ENCODE measurements at places on chromosomes 12 and 14.

GRCh38 chr12:52182898-52183543, 8.8 kb downstream of the KRT80 start:
- no peak for DNase-seq

DNA sequence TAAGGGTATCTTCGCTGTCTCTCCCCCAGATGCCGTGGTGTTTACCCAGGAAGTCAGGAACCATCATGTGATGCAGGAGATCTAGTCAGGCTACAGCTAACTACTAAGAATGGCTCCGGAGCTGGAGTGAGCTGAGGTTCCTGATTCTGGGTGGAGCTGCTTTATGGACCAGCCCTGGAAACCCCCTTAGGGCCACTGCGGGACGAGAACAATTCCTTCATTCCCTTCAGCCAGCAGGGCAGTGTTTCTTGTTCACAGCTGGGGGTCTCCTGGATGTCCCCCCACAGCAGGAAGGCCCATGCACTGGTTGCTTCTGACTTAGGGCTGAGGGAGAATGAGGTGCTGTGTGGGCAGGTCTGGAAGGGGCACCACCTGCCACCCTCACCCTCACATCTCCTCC, 199.3 kb downstream of the ADGRD1 start:
- DNase-seq, result peak; percentile 24

GRCh38 chr12:115072712-115073111, 388.7 kb upstream of the TBX3 start:
- no peak for DNase-seq

- DNase-seq, result no peak
Measured at GRCh38 chr12:103712216-103712615, 125.1 kb downstream of the STAB2 start.

GRCh38 chr12:120574106-120574505, 7.1 kb downstream of the POP5 start:
- no peak for DNase-seq

DNA sequence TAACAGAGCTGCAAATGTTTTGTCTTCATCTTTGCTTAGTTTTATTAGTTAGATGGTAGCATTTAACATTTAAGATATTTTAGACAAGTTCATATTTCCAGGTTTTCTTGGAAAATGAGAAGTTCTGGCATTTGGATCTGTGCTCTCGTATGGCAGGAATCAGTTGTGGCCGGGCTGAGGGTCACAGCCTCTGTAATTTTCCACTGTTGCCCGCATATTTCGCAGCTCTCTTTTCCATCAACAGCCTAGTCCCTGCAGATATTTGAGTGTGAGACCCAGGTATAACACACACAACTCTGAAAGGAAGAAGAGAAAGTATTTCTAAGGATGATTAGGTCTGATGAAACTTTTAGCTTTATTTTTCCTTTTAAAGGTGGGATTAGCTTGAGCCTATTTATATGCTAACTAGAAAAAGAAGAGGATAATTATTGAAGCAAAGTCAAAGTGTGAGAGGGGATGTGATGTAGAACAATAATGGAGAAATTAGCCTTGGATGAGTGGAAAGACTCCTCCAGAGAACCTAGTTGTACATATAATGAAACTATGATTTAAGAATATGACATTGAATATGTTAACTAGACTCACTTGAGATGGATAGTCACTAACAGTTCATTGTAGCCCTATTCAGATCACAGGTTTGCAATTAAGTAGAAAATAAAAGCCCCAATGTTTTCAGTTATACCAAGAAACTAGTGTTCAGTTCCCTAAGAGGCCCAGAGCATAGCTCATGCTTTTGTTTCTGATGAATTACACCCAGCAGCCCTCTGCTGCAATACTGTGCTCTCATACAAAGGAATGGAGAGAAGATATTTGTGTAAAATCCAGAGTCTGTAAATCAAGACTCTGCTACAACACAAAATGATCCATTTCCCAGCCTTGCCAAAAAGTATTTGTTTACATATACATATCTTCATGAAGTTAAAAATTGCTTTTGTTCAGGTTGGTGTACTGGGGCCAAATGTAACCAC, 158.4 kb downstream of the C12orf50 start:
- DNase-seq, result no peak

DNA sequence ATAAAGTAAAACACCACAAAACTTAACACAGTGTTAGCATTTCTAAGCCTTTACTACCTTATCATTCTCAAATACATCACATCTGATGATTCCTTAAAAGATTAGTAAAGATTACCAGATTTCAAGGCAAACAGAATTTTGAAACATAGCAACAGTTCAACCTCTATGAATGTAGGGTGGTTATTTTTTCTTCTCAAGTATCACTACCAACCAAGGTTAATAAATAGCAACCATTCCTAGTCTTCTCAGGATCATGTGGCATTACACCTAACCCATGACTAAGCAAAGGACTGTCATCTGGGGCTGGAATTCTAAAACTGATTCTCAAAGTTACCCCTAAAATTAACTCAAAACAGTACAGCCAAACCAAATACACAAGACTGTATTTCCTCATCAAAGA, 39.4 kb upstream of the CSRNP2 start:
- DNase-seq, result no peak

DNA sequence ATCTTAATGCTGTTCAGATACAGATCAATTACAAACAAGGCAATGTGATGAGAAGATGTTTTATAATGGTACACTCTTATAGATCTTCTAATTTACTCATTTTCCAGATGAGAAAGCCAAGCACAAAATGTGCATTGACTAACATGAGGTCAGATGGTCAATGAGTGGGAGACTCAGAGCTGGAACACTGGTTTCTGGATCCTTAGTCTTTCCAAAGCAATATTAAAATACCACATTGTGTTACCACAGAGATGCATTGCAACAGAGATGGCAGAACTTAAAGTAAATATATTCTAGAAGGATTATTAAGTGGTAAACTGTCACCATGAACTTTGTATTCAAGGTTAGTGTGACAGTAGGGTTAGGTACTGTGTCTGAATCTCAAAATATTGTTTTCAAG, 113.6 kb downstream of the SLC15A5 start:
- DNase-seq, result no peak

- no peak for DNase-seq
Measured at GRCh38 chr12:109962398-109962797, 33.8 kb downstream of the GIT2 start.

DNA sequence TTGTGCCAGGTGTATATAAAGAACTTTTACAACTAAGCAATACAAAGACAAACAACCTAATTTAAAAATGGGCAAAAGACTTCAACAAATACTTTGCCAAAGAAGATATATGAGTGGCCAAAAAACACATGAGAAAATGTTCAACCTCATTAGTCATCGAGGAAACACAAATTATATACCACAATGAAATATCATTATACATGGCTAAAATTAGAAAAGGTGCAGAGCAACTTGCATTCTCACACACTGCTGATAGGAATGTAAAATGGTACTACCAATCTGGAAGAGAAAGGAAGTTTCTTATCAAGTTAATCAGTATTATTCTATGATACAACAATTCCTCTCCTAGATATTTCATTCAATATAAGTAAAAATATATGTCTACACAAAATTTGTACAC, 131.6 kb upstream of the FRMD6 start:
- no peak for DNase-seq

- no peak for DNase-seq
Measured at GRCh38 chr12:52584156-52584682, 10.6 kb upstream of the KRT74 start.

DNA sequence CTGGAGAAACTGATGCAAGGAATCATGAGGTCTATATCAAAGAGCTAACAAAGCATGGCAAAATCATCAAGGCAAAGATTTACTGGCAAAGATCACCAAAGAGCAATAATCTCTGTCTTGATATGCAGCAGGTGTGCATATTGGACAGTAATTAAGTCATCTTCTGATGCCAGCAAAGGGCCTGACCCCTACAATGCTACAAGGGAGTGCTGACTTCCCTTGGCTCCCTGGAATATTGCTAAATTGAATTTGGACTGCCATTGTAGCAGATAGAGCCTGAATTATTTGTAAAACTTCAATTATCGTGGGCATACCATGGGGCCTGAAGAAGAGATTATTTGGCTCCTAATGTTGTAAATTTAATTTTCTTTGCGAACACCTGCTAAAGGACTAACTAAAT, 307.9 kb upstream of the SYT1 start:
- no peak for DNase-seq

- peak; percentile 71 for DNase-seq
Measured at GRCh38 chr12:49055978-49056754, 4.4 kb downstream of the KMT2D start.

- DNase-seq, result no peak
Measured at GRCh38 chr12:54558311-54558710, 8.9 kb downstream of the PDE1B start.

- DNase-seq, result no peak
Measured at GRCh38 chr14:74980731-74981461, 21.8 kb upstream of the EIF2B2 start.

- no peak for DNase-seq
Measured at GRCh38 chr14:23578560-23579310, at the start of gene JPH4. Gene JPH4 (minus strand): TSS chr14:23578790. CDS start chr14:23577453, 1,337 bp downstream.

DNA sequence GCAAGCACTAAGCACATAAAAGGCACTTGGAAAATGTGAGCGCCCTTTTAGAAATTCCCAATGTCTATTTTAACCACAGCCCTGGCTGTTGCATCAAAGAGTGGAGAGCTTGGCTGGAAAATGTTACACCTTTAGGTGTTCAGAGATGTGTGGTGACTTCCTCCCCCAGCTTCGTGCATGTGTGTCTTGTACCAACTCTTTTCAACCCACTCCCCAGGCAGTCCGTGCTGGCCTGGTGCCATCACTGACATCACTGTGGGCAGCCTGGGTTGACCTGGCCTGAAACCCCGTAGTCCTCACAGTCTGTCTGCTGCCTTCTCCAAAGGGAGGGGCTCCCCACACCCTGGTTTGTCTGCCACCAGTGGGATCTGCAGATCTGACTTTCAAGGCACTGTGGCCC, 101.8 kb downstream of the SCARB1 start:
- peak; percentile 80 for DNase-seq

DNA sequence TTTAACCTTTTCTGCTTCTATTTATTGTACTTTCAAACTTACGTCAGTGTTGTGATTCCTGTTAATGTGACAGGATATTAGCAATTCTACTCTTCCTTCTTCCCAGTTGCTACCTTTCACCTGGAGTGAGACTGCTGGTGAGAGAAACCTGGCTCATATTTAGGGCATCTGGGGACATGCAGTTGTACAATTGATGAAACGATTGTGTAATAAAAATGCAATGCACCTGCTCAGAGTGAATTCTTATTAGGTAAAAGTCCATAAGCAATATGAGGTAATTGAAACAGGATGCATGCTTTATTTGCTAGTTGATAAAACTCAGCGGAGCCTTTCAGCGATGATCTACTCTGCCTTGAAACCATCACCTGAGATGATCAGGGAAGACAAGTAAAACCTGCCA, 116.1 kb upstream of the FBXO33 start:
- no peak for DNase-seq

- DNase-seq, result no peak
Measured at GRCh38 chr12:21604245-21605101, at the start of gene GYS2. Gene GYS2 (minus strand): TSS chr12:21604847. CDS start chr12:21604592, 255 bp downstream.

DNA sequence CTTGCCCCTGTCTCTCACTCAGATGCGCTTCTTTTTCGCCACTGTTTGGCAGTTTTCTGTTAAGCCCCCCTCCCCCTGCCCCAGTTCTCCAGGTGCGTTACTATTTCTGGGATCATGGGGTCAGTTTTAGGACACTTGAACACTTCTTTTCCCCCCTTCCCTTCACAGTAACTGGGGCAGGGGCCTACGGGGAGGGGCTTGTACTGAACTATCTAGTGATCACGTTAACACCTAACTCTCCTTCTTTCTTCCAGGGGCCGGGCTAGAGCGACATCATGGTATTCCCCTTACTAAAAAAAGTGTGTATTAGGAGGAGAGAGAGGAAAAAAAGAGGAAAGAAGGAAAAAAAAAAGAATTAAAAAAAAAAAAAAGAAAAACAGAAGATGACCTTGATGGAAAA, 3.7 kb downstream of the PABPN1 start:
- no peak for DNase-seq

DNA sequence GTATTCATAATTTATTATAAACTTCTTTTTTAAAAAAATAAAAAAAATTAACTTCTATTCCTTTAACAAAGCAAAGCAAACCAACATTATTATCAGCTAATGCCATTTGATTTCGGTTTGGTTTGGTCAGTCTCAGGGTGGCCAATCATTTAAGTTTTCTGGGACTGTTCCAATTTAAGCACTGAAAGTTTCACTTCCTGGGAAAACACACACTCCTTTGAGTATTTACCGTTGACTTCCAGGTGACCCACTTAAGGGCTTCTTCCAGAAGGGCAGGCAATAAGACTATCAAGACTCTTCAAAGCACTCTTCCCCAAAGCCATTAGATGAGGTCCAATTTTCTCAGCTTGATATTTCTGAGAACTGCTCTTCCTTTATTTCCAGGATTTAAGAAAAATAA, 854.0 kb downstream of the DIO2 start:
- DNase-seq, result no peak

DNA sequence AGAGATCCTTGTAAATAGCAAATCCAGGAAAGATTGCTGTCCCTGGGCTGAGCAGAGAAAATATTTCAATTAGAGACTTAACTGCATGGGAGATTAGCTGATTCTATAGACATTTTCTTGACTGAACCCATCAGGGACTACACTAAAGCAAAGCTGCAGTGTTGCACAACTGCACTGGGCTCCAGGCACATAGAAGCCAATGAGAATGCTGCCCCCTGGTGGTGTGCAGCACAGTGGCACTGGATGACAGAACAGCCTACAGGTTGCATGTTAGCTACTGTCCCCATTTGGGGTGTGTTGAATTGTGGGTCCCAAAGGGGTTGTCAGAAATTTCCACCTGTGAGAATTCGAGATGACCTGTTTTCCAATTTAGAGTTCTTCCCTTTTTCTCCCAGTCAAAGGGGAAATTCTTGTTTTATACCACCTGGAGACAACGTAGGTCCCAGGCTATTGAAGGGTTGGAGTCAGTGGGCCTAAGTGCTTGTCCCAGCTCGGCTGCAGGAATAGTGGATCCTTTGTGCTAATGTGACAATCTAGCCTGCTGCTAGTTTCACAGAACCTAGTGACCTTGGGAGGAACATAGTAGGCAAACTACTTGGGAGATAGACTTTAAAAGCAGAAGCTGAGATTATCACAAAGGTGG, 114.7 kb downstream of the SLC8A3 start:
- DNase-seq, result peak; percentile 68

DNA sequence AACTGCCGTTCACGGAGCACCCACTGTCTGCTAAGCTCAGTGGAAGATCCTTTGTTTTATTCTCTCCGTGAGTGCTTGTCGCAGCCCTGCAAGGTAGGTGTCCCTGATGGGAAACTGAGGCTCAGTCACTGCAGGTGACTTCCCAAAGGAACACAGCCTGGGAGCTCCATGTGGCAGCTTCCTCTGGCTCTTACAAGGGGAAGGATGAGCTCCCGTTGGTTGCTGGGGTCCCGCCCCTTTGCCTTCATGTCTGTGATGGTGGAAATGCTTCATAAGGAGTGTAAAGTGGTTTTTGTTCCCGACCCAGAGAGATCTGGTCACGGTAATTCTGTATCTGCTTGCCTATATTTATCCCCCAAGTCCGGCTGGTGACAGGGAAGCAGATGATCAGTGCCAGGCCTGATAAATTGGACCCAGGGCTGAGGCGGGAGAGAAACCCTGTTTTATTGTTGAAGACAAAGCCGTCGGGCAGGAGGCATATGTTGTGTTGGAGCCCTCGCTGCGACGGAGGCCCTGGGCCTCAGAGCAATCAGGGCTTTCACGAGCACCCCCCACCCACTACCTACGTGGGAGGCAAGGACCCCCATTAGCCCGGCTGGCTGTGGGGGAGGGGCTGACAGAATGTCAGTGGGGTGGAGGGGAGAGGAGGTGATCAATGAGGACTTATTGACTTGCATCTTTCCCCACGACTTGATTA, 91.9 kb downstream of the KIF26A start:
- DNase-seq, result no peak

Measured in activated CD8-positive, alpha-beta memory T cell treated with anti-CD3 and anti-CD28 coated beads for 24 hours (primary cell).